ENCODE measurements at places on chromosomes 2 and 18.

- DNase-seq: no peak
These were observed 62.8 kb upstream of the AFF3 start for GRCh38 chr2:100205174-100205573.

DNA sequence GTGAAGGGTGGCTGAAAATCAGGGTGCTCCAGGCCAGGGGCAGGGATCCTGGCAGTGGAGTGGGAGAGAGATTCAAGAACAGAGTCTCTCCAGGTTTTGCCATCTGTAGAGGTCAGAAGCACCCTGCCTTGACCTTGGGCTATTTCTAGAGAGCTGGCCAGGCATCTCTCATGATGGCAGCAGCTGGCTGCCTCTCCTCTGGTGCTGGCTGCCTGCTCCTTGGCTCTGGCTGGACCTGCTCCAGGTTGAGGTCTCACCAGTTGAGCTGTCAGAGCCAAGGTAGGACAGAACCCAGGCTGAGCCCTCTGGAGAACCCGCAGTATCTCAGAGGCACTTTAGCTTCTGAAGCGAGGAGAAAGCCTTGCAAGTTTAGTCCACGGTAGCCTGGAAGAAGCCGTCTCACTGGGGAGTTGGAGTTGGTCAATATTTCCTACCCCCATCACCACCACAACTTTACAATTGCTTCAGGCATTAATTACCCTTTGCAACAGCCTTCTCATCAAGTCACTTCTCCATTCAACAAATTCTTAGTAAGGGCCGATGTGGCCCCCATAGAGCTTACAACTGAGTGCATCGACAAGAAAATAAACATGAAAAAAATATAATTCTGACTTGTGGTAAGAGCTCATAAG lies 25.6 kb downstream of the GNLY start:
- no peak for DNase-seq

- DNase-seq: no peak
These were observed 109.1 kb downstream of the HAUS1 start for GRCh38 chr18:46213295-46213694.

- no peak for DNase-seq
These were observed 380.7 kb upstream of the CELF4 start for GRCh38 chr18:37946324-37946723.

GRCh38 chr2:220147161-220148038 lies 520.0 kb downstream of the SLC4A3 start:
- DNase-seq: no peak
